Breast epithelium (tissue), 4 donors: ENCODE measurements at places on chromosomes 16 and 17. TPM values are rescaled to one million over a fixed set of nuclear protein-coding genes. Genes with fewer than 3 reads are reported as not detected.

Gene TNS4
- 30.5 TPM for total RNA-seq

Gene HOXB1
- not detected for total RNA-seq

Gene PRSS21
- 4.9 TPM for total RNA-seq

Gene PIMREG
- 4.3 TPM for total RNA-seq

Gene CENPN
- total RNA-seq: 8.2 TPM

- DNase-seq: no peak
Observed at GRCh38 chr17:34366529-34367107, 3.6 kb upstream of the CCL1 start.

- no peak for DNase-seq
Observed at GRCh38 chr16:69064124-69064763, 41.2 kb upstream of the HAS3 start.

DNA sequence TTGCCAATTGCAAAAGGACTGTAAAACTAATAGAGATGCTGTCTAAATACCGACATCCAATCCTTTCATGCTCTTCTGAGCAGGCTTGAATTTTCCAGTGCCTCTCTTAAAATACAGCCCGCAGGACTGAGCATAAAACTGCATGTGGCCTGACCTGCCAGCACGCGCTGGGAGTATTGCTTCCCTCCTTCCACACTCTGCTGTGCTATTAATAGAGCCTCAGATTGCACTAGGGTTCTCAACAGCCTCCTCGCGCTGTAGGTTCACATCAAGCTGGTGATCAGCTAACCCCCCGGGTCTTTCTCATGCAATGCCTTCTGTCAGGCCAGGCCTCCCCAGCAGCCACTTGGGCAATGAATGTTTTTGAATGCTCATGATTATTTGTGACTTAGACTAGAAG is 14.2 kb upstream of the MSI2 start:
- DNase-seq: no peak

DNA sequence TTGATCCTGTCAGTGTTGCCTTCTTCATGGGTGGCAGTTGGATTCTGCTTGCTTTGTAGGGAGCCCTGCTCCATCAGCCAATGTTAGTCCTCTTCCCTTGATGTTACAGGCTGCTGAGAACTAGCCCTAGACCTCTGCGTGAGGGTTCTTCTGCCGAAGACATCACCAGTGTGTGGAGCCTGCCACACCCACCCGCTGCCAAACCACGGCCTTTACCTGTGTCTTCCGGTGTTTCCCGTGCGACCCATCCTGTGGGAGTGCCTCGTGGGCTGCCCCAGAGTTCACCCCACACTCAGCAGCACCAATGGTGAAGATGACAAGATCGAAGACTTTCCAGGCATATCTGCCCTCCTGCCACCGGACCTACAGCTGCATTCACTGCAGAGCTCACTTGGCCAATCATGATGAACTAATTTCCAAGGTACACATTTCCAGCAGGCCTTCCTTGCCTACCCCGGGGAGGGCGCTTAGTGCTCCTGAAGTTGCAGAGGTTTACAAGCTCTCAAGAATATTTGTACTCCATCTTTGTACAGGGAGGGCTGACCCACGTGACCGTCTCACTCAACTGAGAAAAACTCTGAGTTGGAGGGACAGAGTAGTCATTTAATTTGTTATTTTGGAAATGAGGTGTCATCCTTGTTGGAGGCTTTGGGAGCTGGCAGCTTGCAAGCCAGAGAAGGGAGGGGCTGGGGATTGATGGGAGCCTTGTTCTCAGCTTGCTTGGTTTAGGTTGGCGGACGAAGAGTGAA is 21.8 kb downstream of the YPEL2 start:
- no peak for DNase-seq
